ENCODE measurements at places on chromosomes 12 and 14.

GRCh38 chr12:85092814-85093370 is 56.7 kb downstream of the LRRIQ1 start:
- DNase-seq, result no peak

GRCh38 chr14:19902409-19902808 is 18.0 kb upstream of the OR4K5 start:
- no peak for DNase-seq

GRCh38 chr12:29725587-29726320 is 58.0 kb downstream of the TMTC1 start:
- DNase-seq, result no peak

DNA sequence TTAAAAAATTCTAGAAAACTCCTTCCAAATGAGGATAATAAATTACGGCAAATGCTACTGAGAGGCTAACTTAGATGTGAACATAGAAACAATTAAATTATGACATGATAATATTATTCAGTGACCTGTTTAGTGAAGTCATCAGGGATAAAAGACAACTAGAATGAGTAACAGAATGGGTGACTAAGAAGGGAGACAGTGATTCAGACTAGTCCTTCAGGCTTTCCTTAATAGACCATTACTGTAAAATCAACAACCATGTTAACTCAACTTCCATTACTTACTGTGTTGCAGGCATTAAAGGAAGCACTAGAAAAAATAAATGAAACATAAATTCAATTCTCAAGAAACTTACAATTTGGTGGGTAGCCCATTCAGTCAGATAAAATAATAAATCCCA is 543.9 kb upstream of the LRFN5 start:
- no peak for DNase-seq

GRCh38 chr12:95368931-95369330 is 105.0 kb upstream of the METAP2 start:
- DNase-seq, result no peak

DNA sequence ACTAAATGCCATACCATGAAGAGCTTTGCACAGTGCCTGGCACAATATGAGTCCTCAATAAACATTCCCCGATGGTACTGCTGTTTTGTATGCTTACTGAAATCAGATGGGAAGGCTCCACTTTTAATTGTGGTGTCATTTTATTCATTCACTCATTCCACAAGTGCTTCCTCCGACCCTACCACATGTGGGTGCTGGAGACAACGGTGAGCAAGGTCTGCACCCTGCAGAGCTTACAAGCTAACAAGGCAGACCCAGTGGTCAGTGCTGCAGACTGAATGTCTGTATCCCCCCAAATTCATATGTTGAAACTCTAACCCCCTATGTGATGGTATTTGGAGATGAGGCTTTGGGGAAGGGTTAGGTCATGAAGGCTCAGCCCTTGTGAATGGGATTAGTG is 48.3 kb downstream of the RFX4 start:
- DNase-seq, result no peak

GRCh38 chr12:70002097-70002911 is 177.3 kb downstream of the MYRFL start:
- DNase-seq, result no peak

DNA sequence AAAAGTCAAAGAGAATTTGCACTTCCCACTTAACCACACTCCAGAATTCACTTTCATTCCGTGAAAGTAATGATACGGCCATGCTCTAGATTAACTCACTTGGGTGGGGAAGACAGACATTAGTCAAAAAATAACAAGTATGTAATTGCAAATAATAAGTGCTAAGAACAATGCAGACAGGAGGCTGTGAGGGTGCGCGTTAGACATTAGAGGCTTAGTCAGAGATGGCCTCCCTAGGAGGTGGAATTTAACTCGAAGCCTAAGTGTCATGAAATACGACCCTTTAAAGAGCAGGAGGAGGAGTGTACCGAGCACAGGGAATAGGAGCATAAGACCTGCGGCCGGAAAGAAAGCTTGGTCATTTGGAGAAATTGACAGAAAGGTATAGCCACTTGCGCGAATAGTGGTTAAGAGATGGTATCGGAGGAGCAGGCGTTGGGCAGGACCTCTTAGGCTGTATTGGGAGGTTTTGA is 628 bp downstream of the SNRPF start:
- DNase-seq, result no peak

DNA sequence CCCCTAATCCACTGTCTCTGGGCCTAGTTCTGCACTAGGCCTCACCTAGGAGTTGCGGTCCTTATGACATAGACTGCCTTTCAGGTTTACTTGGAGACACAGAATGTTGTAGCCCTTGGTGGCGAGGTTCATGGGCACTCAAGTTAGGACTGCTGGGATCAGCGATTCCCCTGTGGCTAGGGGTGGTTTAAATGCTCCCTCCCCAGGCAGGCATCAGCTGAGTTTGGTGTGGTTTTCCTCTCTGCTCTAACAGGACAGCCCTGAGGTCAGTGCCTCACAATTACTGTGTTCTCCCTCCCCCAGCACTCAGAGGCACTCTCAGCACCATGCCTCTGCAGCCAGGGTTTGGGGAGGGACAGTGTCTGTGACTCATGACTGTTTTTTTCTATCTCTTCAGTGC is 22.2 kb upstream of the RDH16 start:
- no peak for DNase-seq

DNA sequence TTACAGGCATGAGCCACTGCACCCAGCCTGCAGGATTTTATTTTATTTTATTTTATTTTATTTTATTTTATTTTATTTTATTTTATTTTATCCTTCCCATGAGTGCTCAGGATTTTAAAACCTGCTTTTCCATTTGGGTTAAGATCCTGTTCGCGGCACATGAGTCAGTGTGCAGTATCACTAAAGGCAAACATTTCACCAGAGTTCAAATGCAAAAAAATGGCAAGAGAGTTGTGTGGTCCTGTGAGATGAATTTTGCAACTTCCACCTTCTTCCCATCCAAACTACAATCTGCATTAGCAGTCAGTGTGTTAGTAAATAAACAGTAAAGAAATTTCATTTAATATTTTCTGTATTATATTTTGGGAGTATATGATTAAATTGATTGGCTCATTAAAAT is 29.0 kb downstream of the MOAP1 start:
- DNase-seq, result no peak

DNA sequence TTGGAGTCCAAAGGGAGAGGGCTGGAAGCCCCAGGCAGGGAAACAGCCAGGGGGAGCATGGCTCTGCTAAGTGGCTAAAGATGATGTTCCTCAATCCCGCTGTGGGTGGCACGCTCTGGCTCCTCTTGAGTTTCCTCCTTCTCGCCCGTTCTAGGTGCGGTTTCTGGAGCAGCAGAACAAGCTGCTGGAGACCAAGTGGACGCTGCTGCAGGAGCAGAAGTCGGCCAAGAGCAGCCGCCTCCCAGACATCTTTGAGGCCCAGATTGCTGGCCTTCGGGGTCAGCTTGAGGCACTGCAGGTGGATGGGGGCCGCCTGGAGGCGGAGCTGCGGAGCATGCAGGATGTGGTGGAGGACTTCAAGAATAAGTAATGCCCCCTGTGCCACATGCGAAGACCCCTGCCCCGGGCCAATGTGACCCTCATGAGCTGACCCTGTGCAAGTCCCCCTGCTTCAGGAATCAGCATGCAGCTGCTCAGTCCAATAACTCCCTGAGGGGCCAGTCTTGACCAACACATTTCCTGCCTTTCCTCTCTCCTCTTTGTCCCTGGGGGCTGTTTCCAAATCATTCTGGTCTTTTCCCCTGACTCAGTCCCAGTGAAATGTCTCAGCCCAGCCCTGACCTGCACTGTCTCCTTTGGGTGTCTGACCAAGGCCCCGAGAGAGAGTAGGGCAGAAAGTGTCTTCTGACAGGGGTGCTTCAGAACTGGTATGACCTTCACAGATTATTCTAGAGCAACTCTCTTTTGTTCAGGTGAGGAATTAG is 2.1 kb downstream of the KRT7 start:
- no peak for DNase-seq

- DNase-seq, result no peak
Measured at GRCh38 chr14:89399157-89399556, 17.9 kb downstream of the FOXN3 start.

DNA sequence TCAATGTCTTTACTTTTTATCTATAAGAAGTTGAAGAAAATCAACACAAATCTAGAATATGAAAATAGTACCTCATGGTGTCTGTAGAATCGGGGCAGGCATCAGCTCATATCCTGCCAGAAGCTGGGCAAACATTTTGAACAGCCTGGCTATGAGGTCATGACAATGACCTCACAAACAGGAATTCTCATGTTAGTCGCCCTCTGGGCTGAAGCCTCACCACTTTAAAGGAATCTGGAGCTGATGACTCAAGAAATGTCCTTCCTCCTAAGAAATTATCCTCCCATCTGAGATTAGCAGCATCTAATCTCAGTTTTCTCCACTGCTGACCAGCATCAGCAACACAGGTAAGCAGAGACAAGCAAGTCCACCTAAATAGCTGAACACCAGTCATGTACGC is 27.1 kb downstream of the CLIP1 start:
- no peak for DNase-seq

- no peak for DNase-seq
Measured at GRCh38 chr12:14954269-14954668, 7.1 kb downstream of the ARHGDIB start.

DNA sequence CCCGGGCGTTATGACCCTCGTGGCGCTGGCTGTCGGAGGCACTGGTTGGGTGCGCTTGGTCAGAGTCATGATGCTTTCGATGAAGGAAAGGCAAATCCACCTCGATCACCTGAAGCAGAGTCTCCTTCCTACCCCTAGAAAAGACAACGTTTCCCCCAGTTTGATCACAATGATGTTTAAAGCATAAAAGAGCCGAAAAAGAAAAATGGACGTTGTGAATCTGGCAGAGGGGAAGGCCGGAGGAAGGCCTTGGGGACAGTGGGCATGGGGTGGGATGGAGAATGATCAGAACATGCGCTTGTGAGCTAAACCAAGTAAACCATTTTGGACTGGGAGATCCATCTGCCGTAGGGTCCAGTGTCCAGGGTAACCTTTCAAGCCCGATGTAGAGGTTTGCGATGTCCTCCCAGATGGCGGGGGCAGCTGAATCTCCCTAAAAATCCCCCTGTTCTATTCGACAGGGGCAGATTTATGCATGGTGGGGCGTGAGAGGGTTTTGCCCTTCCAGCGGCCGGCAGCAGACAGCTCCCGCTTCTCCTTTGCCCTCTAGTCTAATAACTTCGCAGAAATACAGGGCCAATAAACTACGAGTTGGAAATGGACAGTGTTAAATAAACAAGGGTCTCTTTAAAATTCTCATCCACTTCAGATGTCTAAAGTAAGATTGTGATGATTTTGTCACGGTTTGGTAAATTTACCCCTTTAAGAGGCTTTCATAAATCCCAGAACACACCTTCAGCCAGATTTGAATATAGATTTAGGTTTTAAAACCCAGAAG is 2.3 kb upstream of the OTX2 start:
- no peak for DNase-seq

- DNase-seq, result no peak
Measured at GRCh38 chr12:68291396-68292036, 38.1 kb upstream of the IL22 start.

DNA sequence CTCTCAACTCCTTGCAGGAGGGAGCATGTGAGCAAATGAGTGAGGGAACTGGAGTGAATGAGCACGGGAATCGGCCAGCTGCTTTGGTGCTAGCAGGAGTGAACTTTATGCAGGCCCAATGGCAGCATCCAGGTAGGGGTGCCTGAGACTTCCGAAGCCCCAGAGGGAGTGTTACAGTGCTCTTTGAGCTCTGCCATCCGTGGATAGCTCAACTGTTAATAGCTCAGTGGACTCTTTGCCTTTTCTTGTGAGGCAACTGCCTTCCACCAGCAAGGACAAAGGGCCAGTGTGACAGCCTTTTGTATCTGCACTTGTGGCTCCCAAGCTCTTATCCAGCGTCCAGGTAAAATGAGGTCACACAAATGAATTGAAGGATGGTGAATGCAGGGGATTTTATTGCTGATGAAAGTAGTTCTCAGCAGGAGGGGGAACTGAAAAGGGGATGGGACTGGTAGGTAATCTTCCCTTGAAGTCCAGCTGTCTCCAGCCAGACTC is 12.9 kb downstream of the CREBL2 start:
- no peak for DNase-seq

- no peak for DNase-seq
Measured at GRCh38 chr14:104353921-104354701, 215.7 kb downstream of the KIF26A start.
